CD4-positive, alpha-beta memory T cell (primary cell): ENCODE measurements at places on chromosomes 13 and 19. TPM values are rescaled to one million over a fixed set of nuclear protein-coding genes. Genes with fewer than 3 reads are reported as not detected.

GRCh38 chr13:49240017-49240416 is 7.7 kb upstream of the CDADC1 start:
- DNase-seq = peak; percentile 39

GRCh38 chr13:54852831-54853230 is 1824.2 kb downstream of the OLFM4 start:
- no peak for DNase-seq

DNA sequence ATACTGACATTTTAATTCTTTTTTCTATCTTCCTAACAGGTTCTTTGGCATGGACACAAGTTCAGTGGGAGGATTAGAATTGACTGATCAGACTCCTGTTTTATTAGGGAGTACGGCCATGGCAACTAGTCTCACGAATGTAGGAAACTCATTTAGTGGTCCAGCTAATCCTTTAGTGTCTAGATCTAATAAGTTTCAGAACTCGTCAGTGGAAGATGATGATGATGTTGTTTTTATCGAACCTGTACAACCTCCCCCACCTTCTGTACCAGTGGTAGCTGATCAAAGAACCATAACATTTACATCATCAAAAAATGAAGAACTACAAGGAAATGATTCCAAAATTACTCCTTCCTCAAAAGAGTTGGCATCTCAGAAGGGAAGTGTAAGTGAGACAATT is 34.5 kb downstream of the ZMYM2 start:
- no peak for DNase-seq

GRCh38 chr19:8132858-8133458 is 16.4 kb downstream of the FBN3 start:
- no peak for DNase-seq

DNA sequence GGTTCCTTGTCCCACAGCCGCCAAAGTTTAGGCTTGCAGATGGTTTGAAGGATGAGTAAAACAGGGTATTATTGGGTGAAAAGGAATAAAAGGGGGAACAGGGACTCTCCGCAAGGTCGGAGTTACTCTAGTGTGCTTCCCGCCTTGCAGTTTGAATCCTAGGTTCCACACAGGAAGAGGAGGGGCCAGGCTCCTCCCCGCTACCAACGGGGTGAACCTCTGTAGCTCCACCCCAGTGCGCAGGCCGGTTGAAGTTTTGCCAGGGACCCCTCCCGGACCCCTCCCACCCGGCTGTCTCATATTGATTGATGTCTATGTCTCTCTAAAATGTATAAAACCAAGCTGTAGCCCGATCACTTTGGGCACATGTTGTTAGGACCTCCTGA is 11.6 kb upstream of the GTF2F2 start:
- no peak for DNase-seq

GRCh38 chr19:17737690-17738153 is 13.6 kb upstream of the FCHO1 start:
- no peak for DNase-seq

GRCh38 chr19:45496349-45496953 is 396 bp downstream of the RTN2 start:
- peak; percentile 26 for DNase-seq

GRCh38 chr19:38555200-38555599 is 62.6 kb downstream of the MAP4K1 start:
- no peak for DNase-seq

DNA sequence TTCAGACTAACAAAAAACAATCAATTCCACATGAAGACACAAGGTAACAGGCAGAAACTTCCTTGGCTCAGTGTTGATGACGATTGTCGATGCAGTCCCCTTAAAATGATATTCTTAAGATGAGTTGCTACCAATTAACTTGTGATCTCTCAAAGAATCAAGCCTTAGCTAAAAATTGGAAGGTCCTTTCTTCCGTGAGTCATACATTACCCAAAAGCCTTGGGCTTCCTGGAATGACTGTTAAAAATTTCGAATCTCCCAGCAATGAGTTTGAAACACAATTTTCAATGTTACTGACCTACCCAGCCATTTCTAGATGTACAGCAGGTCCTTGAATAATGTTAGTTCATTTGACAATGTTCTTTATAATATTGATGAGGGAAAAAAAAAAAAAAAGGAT is 28.0 kb upstream of the RB1 start:
- DNase-seq = no peak

DNA sequence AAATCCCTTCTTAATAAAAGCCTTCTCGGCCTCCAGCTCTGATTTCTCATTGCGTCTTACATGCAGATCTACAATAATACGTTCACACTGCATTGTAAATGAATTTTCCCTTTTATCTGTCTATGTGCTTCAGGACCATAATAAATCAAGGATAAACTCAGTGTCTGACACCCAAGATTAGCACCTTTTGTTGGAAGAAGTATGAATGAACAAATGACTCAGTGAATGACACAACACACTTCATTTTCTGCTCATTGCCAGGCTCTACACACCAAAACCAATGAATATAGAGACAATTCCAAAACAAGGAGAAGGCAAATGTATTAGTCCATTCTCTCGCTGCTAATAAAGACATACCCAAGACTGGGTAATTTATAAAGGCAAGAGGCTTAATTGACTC is 1224.4 kb downstream of the EFNB2 start:
- DNase-seq = no peak

GRCh38 chr13:110410936-110411687 is 104.0 kb downstream of the COL4A2 start:
- no peak for DNase-seq

- DNase-seq = no peak
Observed at GRCh38 chr13:106471957-106472543, 63.4 kb downstream of the EFNB2 start.

DNA sequence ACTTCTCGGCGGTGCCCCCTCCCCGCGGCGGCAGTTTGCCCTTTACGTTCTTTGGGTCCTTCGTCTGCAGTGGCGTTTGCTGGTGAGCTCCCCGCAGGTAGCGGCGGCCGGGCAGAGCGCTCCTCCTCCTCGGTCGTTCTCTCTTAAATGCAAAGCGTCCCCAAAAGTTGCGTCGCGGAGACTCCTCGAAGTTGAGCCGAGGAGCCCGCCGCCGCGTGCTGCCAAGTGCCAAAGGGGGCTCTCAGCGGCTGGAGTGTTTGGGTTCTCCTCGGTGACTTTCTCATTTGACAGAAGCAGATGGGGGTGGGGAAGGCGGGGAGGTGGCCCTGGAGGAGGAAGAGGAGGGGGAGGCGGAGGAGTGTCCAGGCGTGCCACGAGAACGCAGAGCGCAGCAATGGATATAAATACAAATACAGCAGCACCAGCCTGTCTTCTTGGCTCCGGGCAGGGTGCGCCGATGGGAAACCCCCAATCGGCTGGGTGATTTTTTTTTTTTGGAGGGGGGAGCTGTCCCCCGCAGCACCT is at the start of gene SOX21:
Gene SOX21, minus strand, starts transcription at position 259 of the 525 bp plus-strand sequence. CDS start 496 bp downstream, outside the sequence.
- no peak for DNase-seq

DNA sequence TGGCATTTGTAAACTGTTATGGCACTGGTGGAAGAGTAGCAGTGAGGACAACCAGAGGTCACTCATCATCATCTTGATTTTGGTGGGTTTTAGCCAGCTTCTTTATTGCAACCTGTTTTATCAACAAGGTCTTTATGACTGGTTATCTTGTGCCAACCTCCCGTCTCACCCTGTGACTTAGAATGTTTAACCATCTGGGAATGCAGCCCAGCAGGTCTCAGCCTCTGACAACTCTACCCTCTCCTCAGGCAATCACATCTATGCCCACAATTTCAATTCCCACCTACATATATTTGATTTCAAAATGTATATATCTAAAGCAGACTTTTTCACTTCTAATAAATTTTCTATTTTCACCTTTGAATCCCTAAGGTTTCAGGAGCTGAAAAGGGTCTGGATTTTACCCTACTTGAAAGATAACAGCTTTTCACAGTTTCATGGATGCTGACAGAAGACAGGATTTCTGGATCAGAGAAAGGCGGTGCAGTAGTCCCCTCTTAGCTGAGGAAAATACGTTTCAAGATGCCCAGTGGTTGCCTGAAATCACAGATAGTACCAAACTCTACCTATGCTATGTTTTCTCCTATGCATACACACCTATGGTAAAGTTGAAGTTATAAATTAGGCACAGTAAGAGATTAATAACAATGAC is 1171.8 kb downstream of the DIAPH3 start:
- no peak for DNase-seq

DNA sequence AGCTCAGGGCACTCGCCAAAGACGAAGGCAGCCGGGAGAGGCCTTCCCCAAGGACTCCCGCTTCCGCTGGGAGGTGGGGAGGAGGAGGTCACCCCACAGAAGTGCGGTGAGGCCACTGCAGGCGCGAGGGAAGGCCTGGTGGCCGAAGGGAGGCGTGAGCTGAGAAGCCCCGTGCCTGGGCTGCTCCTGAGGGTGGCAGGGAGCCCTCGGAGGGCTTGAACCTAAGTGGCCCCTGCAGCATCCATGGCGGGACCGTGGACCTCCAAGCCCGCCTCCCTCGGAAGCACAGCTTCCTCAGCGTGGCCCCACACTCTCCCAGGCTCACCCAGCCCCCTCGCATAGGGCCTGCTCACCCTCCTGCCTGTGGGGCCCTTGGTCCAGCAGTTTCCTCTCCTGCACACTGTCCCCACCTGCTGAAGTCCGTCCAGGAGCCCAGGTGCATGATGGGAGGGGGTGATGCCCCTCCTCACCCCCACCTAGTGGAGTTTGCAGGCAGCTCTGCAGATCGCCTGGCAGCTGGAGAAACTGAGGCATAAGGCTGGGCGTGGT is 25.9 kb downstream of the EFNA2 start:
- DNase-seq = no peak

- no peak for DNase-seq
Observed at GRCh38 chr13:47647001-47647400, 354.1 kb downstream of the SUCLA2 start.

DNA sequence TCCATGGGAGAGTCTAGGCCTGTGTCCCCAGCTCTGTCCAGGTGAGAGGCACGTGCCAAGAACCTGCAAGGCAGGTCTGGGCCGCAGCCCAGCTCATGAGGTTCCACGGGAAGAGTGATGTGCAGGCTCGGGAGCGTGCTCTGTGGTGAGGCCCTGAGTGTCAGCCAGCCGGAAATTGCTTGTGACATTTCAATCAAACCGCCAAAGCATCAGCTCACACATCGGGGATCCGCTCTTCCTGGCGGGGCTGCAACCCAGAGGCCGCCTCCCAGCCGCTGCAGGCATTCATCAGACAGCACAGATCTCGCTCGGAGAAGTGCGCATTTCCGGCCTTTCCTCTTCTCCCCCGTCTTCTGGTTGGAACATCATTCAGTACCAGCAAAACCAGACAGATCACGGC is 109.3 kb downstream of the KDM4B start:
- peak; percentile 47 for DNase-seq

- no peak for DNase-seq
Observed at GRCh38 chr13:76160961-76161925, 525.1 kb downstream of the LMO7 start.

Gene SERP2
- not detected for polyA plus RNA-seq

Gene NMRK2
- polyA plus RNA-seq = not detected

Gene RASGRP4
- 0.06 TPM for polyA plus RNA-seq

Gene TMEM91
- 4.8 TPM for polyA plus RNA-seq

Gene EXOC3L2
- not detected for polyA plus RNA-seq

Gene PDX1
- polyA plus RNA-seq = not detected

Gene HSH2D
- 5.5 TPM for polyA plus RNA-seq

Gene SCN1B
- polyA plus RNA-seq = not detected

Gene SLITRK6
- not detected for polyA plus RNA-seq

Gene TSKS
- polyA plus RNA-seq = 0.56 TPM

Gene NECTIN2
- 0.11 TPM for polyA plus RNA-seq

Gene IGFL2
- polyA plus RNA-seq = 0.28 TPM

Gene MBD3
- polyA plus RNA-seq = 3.9 TPM

Gene NKPD1
- polyA plus RNA-seq = 0.61 TPM
